ENCODE measurements at places on chromosomes 13 and 19.

DNA sequence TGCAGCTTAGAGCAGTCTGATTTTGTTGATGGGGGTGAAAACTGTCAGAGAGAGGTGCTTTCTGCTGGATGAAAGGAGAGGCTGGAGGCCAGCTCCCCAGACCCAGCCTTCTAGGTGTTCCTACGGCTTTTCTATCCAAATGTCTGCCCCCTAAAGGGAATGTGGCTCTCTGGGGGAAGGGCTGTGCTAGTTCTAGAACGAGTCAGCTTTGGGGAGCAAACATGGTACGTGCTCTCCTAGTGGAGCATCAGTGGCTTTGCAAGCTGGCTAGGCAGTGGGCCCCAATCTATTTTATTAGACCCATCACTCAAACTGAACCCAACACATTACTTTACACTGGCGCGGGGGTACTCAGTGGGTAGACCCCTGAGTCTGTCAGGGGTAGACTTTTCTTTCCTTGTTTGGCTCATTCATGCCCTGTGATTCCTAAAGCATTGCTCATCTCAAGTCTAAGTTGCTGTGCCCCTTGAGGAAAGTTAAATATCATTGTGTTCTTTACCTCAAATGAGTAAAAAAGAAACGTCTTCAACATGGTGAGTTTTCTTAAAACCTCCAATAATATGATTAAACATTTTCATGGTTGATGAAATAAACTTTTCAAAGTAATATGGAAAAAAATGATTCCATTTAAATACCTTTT is 254.9 kb downstream of the DLEU7 start:
- no peak for DNase-seq

DNA sequence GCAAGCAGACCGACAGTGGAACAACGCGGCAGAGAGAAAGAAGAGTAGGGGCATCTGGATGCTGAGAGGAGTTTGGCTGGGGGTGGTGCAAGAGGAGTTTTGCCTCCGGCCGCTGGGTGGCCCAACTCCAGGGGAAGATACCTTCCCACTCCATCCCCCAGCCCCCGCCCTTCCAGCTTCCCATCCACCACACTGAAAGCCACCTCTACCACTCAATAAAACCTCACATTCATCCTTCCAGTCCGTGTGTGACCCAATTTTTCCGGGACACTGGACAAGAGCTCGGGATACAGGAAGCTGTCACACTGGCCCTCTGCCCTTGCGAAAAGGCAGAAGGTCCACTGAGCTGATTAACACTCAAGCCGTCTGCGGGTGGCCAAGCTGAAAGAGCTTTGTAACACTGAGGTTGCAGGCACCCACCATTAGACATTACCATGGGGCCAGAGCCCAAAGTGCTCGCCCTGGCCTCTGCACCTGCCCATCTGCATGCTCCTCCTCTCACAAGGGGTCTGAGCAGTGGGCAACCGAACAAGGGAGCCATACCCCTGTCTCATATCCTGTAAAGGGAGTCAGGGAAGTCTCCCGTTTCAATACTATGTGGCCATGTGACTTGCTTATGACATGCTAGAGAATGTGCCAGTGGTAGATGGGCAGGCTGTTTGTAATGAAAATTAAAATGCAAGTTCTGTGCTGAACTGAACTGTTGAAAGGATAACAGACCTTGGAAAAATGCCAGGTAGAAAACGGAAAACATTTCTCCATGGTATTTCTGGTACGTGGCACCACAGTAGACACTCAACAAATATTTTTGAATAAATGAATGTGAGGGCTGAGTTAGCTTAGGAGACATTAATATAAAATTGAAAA is 205.1 kb upstream of the STARD13 start:
- DNase-seq = no peak

- no peak for DNase-seq
These were observed 40.8 kb upstream of the F7 start for GRCh38 chr13:113064534-113065405.

DNA sequence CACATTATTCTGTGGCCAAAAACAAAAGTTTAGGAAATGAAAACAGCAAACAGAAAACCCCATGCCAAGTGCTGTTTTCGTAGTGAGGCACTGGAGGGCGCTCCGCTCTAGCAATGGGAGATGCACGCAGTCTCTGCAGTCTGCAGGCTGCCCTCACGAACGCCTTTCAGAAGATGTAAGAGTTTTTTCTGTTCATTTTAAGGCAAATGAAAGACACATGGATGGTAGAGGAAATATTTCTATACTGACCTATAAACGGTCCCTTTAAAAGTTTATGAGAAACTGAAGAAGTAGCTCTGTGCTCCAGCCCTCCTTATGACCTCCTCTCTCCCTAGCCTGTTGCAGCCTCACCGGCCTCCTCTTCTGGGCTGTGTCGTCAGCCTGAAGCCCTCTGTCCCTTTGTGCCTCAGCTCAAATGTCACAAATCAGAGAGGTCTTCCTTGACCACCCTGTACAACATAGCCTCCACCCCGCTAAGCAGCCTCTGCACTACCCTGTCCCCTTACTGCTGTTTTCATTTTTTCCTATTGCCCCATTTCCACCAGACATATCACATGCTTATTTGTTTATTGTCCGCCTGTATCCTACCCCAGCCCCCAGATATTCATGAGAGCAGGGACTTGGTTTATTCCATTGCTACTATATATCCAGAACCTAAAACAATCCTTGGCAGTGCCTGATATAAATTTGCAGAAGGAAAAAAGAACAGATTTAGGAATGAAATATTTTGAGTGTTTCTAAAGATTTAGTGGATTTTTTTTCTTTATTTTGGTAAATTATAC is 116.4 kb downstream of the TM9SF2 start:
- DNase-seq = peak; percentile 30

GRCh38 chr13:69496981-69497380 is 610.6 kb upstream of the ATXN8OS start:
- DNase-seq = no peak

DNA sequence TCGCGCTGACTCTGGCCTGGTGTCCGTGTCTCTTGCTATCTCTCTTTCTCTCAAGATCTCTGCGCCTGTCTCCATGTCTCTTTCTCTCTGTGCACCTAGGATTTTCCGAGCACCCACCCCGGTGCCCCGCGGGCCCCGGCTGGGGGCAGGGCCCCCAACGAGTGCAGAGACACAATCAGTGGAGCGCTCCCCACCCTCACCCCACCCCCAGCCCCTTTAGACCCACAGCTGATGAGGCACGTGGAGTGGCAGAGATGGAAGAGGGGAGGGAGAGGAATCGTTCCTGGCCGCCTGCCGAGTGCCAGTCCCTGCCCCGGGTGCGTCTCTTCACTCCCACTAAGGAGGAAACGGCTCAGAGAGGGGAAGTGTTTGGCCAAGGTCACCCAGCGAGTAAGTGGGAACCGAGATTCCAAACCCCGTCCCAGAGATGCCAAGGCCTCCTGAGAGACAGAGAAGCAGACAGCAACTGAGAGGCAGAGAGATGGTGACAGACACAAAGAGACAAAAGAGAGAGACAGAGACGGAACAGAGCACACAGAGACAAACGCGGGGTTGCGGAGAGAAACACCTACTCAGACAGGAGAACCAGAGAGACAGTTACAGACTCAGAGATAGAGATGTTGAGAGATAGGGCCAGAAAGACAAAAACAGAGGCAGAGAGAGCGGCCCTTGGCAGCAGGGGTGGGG is 626 bp upstream of the BCL3 start:
- no peak for DNase-seq

- DNase-seq = peak; percentile 79
These were observed 10.9 kb upstream of the TLE5 start for GRCh38 chr19:3073159-3073563.

DNA sequence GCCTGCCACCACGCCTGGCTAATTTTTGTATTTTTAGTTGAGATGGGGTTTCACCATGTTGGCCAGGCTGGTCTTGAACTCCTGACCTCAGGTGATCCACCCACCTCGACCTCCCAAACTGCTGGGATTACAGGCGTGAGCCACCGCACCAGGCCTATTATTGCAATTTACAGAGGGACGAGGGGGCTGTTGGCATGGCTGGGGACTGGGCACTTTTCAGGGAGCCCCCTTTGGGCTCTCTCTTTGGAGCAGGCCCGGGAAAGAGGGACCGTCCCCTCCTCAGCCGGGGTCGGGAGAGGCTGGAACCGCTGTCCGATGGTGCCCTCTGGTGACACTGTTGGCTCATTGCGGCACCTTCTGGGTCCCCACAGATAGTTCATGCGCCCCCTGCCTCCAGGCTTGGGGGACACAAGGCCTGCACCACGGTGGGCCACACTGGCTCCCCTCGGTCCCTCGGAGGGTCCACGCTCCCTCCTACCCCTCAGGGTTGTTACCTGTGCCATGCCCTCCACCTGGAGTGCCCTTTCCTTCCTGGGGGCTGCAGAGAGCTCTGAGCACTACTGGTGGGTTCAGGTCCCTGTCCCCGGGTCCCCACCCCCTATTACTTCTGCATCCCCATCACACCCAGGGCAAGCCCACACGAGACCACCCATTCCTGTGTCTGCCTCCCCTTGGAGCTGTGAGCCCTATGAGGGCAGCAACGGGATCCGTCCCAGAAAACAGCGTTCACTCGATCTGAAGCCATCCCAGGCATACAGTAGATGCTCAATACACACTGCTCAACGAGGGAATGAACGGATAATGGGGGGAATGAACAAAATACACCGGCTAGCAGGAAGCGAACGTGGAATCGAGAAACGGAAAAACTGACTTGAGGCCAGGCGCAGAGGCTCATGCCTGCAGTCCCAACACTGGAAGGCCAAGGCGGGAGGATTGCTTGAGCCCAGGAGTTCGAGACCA is 12.5 kb downstream of the FEM1A start:
- DNase-seq = no peak

- no peak for DNase-seq
These were observed 6.5 kb downstream of the INSR start for GRCh38 chr19:7287722-7288121.

GRCh38 chr13:42474954-42475353 is 99.0 kb upstream of the TNFSF11 start:
- no peak for DNase-seq

GRCh38 chr19:41670755-41671154 is 17.3 kb downstream of the CEACAM7 start:
- DNase-seq = no peak

DNA sequence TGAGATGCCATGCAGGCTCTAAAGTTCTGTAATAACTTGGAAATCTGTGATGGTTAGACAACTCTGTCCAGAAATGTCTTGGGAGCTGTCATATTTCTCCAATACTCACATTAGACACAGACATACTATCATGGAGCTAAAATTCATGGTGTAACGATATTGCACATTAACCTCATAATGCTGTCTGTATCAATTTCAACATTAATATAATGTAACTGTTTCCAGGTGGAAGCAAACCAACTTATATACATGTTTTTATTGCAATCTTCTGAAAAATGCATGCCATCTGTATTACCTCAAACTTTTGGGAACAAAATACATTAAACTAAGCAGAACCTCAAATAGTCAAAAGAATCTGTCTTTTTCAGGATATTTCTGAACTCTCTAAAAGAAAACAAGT is 14.7 kb upstream of the SPART start:
- no peak for DNase-seq

GRCh38 chr19:7505288-7505681 is 10.6 kb upstream of the ZNF358 start:
- DNase-seq = no peak

GRCh38 chr13:28684257-28684656 is 25.3 kb downstream of the POMP start:
- DNase-seq = no peak

GRCh38 chr13:91286317-91286716 is 61.2 kb upstream of the MIR17HG start:
- DNase-seq = no peak

GRCh38 chr19:55165952-55166529 is 372 bp downstream of the DNAAF3 start:
- no peak for DNase-seq

- no peak for DNase-seq
These were observed 13.0 kb downstream of the TRIP10 start for GRCh38 chr19:6752256-6753177.

GRCh38 chr13:29607465-29607864 is 12.0 kb upstream of the SLC7A1 start:
- DNase-seq = no peak

DNA sequence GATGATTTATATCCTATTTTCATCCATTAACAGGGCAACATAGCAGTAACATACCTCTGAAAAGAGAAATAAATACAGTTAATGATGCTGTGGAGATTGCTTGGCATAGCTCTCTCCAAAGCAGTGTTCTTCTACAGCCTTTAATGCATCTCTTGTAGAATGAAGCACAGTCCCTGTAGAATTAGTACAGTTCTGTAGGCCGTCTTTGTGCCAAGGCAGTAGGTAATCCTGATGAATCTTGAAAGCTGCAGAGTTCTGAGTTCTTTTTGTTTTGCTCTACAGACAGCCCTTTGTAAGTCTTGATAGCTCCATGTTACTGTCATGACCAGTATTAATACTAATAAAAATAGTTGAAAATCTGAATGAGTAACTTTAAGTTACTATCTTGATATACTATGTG is 184.2 kb downstream of the MAB21L1 start:
- DNase-seq = no peak

DNA sequence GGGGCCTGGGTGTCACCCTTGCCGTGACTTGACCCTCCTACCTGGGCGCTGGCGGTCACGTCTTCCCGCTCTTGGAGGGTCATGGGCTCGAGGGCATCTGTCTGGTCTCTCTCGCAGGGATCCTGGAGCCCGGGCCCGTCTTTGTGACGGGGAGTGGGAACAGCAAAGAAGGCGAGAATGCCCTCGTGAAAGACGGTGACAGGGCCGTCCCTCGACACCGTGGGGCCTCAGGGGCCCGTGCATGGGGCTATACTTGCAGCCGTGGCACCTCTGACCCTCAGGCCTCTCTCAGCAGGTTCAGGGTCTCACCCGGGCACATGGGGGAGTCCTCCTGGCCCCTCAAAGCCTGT is 20.9 kb upstream of the MATK start:
- no peak for DNase-seq

DNA sequence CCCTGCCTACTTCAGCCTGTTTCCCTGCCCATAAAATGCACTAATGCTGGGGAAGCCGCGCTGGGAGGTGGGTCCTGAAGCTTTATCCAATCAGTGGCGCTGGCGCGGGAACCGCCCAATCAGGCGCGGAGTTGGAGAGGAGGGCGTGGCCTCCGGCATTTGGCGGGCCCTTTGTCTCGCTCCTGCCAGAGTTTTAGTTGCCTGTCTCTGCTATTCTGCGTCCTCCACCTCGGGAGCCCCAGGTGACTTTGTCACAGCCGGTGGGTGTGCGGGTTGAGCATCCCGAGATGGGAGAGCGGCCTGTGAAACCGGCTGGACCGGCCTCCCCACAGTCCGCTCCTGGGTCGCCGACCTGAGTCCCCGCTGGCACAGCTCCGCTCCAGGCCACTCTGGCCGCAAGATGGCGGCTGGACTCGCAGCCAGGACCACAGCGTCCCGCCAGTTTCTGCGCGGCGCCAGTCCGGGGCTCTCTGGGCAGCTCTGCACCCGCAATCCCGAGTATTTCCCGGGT is 30.7 kb upstream of the ZNF429 start:
- DNase-seq = no peak
